ENCODE measurements at places on chromosomes 5 and 9.
A peak's percentile ranks its signal among the peaks of the same experiment; 100 is the strongest.

DNA sequence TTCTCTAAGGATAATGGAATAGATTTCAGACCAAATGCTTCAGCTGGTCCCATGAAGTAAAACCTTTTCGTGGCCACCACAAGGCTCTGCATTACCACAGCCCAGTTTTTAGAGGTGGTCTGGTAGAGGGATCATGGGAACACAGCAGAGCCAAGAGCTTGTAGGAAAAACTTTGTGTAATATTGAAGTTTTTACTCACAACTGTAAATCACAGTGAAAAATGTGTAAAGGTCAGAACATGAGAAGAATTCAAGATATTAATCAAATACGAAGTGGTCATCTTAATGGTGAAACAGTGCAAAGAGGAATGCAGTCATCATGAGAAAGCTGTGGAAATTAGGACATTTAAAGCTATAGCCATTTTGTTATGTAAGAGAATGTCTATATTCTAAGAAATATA, 197.5 kb downstream of the NPR3 start:
- no peak for DNase-seq

GRCh38 chr5:157387683-157388093, 72.3 kb upstream of the NIPAL4 start:
- peak; percentile 32 for DNase-seq

DNA sequence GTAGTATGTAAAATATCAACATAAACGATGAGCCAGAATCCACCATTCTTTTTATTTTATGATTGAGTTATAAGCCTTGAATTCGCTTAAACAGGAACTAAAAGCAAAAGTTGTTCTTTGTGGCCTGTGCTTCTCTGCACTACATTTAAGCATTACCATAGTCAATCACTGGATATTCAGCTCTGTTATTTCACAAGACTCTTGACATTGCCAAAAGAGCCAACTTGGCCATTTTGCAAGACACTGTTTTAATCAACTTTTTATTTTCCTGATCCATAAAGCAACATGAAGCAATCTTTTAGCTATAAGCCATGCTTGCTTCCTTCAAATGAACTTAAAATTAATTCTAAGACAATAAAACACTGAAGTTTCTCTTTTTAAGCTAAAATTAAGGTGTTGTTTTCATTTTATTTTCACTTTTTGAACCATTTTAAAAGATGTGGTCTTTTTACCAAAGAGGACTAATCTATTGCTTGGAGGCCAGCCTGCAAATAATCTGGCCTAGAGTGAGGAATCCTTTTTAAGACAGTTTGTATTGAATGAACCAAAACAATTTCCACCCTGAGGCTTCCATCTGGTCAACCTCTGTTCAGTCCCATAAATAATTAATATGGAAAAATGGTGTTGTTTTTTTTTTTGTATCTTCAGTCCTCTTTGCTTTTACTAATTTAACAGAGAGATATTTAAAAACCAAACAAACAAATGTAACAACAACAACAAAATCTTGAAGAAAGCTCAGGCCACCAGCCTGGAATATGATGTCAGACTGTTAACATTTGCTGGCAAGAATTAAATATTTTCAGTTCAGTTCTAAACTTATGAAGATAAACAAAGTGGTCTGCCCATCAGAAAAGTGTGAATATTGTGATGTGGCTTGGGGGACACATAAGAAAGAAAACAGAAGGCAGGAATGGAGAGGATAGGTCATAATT, 274.4 kb downstream of the MARCHF11 start:
- no peak for DNase-seq

DNA sequence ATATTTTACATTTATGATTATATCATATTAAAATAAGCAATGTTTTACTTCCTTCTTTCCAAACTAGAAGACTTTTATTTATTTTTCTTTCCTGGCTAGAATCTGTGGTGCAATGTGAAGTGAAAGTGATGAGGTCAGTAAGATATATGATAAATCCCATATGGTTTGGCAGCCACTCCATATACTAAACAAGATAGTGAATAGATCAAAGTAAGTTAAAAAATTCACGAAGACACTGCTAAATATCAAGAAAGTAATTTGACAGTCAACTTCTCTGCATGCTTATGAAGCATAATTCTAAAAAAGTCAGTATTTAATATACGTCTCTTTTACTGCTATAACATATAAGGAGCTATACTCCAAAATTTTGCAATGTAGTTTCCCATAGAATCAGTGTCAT, 972.8 kb downstream of the DTWD2 start:
- DNase-seq: no peak

DNA sequence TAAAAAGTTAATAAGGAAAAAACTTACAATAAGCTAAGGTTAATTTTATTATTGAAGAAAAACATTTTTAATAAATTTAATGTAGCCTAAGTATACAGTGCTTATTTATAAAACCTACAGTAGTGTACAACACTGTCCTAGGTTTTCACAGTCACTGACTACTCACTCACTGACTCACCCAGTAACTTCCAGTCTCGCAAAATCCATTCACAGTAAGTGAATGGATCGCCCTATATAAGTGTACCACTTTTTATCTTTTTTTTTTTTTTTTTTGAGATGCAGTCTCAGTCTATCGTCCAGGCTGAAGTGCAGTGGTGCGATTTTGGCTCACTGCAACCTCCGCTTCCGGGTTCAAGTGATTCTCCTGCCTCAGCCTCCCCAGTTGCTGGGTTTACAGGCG, 47.7 kb downstream of the FNIP1 start:
- DNase-seq: no peak

GRCh38 chr5:153373130-153373498, 117.4 kb upstream of the GRIA1 start:
- DNase-seq: no peak
